ENCODE measurements at places on chromosomes 7 and 10.

DNA sequence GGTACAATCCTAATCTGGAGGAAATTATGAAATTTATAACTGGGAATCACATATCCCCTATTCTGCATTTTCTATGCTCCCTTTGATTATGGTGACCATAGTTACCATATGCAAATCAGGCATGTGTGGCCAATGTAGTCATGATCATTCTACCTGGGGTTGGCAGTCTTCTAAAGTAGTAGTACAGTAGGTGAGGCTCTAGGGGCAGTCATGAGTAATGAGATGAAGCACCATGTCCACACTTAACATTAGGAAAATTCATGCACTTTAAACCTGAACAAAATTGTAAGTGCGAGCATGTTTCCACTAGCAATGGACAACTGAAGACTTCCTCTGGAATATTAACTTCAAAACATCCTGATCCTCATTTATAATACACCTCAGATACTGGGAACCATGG, 545.9 kb downstream of the SUGCT start:
- DNase-seq: peak; percentile 53

- DNase-seq: no peak
Observed at GRCh38 chr10:61778137-61778536, 115.4 kb downstream of the CABCOCO1 start.

- no peak for DNase-seq
Observed at GRCh38 chr7:47484923-47485639, 96.8 kb downstream of the TNS3 start.

- no peak for DNase-seq
Observed at GRCh38 chr10:70901276-70901878, 13.0 kb upstream of the PCBD1 start.

DNA sequence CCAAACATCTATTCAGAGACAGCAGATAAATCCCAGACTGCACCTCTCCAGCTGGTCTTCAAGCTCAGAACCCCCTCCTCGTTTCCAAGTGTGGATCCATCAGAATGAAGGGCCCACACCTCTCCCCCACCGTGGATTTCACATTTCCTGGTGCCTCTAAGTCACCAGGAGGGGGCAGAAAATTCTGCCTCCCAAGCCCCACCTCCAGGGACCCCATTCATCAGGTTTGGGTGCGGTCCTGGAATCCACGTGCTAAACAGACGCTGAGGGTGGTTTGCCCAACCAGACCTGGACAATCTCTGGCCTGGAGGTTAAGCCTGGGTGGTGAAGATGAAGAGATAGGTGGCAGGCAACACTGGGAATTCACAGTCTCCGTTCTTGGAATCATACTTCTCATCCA, 92.4 kb downstream of the WDR11 start:
- no peak for DNase-seq

- DNase-seq: no peak
Observed at GRCh38 chr10:99143011-99143410, 92.6 kb downstream of the HPSE2 start.

DNA sequence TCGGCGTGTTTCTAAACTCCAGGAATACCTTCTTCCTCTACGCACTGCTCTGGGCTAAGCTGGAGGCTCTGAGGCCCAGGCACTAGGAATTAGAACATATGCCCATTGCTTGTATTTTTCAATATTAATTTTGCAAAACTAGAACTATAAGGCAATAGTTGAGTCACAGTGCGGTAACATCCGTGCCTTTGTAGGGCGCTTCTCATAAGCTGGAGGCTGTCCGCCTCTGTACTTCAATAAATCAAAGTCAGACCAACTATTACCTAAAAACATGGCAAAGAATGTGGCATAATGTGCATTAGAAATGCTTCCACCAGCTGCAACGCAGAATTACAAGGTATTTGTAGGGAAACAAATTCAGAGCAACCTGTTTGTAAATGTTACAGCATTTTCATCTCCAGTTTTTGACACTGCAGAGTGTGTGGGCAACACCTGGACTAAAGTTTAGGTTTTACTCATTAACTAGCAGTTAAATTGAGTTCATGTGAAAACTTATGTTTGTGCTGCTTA, 440 bp upstream of the MINDY3 start:
- no peak for DNase-seq

DNA sequence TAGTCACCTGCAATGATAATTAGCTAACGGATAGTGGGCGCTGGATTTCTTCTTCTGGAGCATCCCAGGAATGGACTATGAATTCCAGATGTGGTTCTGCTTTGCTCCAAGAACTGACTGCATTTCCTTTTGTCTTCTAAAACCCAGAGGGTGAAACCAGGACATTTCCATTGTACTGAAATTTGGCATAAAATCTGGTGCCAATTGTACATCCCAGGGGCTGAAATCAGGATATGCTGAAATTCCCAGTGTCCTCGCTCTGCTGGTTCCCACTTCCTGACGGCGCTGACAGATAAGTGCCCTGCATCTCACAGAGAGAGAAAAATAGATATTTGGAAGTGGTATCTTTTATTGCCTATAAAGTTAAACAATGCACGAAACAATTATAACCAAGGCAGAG, 31.9 kb downstream of the RBM20 start:
- no peak for DNase-seq

DNA sequence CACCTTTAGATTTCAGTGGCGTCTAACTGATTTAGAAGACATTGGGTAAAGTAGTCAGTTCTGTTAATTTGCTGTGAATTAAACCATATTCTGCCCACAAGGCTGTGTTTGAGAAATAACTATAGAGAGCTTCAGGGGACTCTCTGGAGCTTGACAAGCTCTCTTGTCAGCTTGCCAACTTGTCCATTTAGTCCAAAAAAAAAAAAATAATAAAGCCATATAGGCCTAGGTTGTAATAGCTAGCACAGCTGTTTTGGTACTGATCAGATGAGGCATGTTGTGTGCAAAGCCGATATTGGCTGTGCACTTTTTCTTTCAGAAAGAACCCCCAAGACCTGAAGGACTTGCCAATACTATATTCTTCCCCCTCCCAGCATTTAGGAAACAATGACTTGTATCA, 20.2 kb upstream of the ZNF282 start:
- no peak for DNase-seq
